ENCODE measurements at places on chromosomes 4 and X.

DNA sequence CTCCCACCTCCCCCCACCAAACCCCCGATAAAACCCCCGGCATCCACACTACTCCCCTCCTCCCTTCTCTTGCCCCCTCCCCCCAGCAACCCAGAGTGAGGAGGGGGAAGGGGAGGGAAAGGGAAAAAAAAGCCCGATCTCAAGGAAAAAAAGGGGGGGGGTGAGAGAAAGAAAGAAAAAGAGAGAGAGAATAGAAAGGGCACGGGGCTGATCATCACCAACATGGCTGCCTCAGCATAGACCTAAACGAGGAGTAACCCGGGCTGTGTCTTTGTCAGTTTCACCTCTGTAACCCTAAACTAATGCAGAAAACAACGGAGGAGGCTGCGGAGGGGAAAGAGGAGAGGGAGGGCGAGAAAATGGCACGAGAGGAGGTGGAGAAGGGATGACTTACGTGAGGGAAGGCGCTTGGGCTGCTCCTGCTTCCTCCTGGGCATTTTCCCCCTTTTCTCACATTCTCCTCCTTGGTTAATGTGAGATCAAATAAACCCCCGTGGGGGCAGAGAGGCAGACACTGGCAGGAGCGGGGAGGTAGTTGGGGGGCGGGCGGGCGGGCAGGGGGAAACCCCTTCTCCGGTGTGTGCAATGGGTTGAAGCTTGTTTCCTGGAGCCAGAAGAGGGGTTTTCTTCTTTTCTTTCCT is 532 bp downstream of the ZNF827 start:
- DNase-seq = peak; percentile 53

GRCh38 chr4:156556336-156556735 is 415.3 kb downstream of the PDGFC start:
- DNase-seq = no peak

- no peak for DNase-seq
Observed at GRCh38 chr4:7564242-7564641, 129.5 kb upstream of the PSAPL1 start.

DNA sequence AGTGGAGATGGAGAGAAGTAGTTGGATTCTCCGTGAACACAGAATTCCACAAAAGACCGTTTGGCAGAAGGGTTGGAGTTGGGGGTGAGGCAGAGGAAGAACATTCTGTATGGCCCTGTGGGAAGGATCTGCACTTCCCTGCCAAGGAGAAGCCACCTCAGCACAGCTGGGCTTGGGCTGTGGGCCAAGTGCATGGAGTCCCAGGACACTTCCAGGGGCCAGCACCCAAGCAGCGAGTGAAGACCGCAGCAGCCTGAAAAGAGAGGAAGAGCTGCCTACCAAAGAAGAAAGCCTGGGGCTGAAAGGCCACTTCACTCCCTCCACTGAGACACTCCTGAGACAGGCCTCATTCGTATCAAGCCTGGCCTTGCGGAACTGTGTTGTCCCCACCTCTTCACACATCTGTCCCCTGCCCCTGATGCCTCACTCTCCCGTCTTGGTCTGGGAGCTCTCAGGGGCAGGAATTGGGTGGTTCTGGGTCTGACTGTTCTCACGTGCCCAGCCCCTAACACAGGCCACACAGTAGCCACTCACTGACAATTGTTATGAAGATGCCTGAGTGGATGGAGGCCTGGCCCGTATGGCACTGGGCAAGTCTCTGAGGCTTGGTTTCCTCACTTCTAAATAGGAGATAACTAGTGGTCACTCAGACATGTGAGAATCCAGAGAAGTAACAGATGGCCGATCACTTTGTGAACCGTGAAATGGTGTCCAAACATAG is 3.3 kb upstream of the AWAT2 start:
- no peak for DNase-seq

DNA sequence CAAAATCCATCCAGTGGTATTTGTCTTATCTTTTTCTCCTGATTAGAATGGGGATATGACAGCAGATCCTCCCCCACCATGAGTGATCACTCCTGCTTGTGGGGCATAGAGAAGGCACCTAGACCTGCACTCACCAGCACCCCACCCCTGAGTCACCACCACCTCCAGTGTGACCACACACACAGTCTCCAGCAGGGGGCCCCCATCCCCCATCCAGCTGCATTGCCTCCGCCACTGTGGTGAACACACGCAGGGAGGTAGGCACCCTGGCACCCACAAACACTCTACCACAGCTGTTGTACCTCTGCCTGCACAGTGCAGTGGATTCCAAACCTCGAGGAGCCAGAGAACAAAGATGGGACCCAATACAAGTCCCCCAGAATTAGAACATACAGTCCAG is 9.0 kb upstream of the MAGEA8 start:
- DNase-seq = peak; percentile 39

- DNase-seq = no peak
Observed at GRCh38 chr4:109462297-109462696, 28.7 kb downstream of the SEC24B start.

- no peak for DNase-seq
Observed at GRCh38 chrX:136529795-136530194, 2.2 kb upstream of the VGLL1 start.

DNA sequence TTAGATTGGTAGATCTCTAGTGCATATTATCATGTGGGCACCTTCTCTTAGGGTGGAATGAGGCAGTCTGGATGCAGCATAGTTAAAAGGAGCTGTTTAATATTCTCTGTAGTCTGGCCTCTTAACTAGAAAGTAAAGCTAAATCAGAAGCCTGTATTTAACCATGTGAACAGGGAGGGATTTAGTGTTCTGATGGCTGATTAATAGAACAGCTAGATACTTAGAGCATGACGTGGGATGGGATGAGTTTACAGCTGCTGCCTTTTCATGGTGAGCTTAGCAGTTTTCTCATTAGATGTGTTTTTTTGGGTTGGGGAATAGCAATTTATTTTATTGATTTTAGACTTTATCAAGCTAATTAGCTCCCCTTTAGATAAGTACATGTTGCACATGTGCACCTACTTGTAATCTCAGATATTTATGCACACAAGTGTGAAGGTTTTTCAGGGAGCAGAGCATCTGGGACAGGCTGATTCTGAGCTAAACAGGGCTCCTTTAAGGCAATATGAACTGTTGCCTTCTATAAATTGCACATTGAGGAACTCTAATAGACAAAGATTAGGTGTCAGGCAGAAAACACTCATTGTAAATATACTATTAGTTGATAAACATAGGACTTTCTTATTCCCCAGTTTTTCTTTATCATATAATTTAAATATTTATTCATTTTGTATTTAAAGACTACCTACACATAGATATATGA is 34.1 kb downstream of the YIPF6 start:
- DNase-seq = no peak

- DNase-seq = no peak
Observed at GRCh38 chrX:87391742-87392141, 125.9 kb upstream of the KLHL4 start.

GRCh38 chr4:1489639-1489995 is 83.4 kb upstream of the NKX1-1 start:
- no peak for DNase-seq

DNA sequence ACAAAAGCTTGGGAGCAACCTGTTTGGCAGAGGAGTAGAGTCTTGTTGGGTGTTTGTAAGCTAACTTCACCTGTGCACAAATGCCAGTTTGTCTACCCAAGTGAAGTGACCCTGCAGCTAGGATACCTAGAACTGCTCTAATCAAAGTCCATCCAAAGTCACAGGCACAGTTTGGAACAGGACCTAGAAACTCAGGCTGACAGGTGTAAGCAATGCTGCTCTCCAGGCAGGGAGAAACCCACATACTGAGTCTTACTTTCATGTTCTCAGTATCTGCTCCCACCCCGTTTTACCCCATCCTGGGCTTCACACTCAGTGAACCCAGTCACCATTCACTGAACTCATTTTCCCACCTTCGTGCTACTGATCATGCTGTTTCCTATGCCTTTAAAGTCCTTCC is 40.3 kb downstream of the MAML3 start:
- DNase-seq = no peak

GRCh38 chr4:73763877-73764276 is 23.5 kb downstream of the CXCL8 start:
- DNase-seq = no peak

GRCh38 chr4:180028682-180029081 is 2214.5 kb upstream of the TENM3 start:
- DNase-seq = peak; percentile 67

DNA sequence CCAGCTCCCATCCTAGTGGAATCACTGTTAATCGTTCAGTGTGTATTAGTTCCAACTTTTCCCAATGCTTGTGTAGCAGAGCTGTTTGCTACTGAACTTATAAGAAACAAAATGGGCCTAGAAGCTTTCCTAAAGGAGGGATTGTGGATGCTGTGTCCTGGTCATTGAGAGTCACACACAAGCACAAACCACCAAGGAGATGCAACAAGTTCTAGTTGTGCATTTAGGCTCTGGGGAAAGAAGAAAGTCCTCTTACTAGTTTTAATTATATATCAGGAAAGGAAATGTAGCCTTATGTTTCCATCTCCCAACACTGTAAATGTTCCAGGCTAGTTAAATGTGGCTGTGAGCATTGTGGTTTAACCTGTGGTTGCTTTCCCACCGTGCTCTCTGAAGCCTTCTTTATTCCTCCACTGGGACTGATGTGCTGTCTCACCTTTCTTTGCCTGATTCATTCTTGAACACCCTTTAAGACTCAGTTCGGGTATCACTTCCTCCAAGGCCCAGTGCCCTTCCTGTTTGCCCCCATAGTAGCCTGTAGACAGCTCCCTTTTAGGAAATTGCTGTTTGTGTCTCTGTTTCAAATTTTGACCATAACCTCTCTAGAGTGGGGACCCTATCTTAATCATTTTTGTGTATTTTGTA is 34.3 kb downstream of the ATP10D start:
- DNase-seq = no peak

DNA sequence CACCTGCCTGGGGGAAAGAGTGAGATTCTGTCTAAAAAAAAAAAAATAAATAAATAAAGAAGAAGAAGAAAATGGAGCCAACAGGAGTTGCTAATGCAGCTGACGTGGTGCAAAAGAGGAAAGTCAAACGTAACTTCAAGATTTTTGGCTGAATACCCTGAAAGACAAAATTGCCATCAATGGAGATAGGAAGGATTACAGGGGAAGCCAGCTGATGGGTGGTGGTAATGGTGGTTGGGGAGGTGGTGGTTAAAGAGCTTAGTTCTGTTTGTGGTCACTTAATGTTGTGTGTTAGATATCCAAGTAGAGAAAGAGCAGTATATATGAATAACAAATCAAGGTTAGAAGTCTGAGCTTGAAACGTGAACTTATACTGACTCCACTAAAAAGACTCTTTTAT is 225.4 kb downstream of the ARHGAP24 start:
- no peak for DNase-seq

GRCh38 chrX:123962794-123963373 is 1.4 kb downstream of the STAG2 start:
- DNase-seq = peak; percentile 88

DNA sequence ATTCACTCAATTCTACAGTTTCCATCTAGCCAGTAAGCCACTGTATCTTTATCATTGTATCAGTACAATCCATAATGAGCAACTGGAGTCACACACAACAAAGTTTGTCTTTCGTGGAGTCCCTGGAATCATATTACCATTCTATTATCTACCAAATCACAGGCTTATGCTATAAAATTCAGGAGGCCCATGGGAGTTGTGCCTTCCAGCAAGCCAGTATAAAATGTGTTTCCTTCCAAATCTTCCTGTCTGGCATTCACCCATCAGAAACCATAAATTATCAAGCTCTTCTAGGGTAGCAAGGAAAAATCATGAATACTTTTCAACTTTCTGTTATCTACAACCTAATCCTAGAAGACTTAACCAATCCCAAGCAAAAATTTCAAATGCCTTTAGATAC is 1383.3 kb upstream of the PCDH7 start:
- DNase-seq = no peak

DNA sequence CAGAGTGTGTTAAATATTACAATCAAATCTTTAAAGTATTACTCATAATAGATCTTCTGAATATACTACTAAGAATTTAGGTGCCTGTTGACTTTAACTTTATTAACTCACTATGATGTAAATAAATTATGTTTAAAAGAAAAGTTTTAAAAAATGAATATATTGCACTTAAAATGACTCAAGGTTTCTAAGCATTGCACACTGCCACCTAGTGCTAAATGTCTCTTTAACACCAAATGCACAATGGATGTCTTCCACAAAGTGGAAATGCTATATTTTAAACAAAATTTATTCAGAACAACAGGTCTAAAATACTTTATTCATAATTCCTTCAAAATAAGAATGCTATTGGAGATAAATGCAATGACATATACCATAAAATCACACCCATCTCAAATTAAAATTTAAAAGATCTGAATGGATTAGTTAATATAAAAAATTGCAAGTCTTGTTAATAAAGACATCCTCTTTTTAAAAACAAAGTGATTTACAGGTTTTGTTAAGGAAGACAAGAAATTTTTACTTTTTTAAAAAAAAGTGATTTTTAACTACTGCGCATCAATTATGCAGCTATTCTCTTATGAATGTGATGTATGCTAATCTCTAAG is 5.5 kb downstream of the INPP4B start:
- peak; percentile 11 for DNase-seq

DNA sequence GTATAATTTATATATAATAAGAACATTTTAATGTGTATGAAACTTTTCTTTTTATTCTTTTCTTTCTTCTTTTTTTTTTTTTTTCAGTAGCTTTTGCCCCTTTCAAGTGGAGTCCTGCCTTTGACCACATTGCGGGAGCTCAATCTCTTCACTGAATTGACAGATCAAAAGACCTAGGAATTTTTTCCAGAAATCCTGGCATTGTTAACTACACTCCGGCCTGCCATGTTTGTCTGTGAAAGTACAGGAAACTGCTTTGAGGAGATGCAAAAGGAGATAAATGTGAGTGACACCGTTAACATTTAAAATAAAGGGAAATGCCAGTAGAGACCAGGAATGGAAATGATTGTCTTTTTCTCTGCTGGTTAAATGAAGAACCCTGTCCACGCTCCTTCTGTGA is 159.3 kb upstream of the VCX3A start:
- DNase-seq = no peak

All from mucosa of descending colon (tissue), 3 donors.